Activated CD4-positive, alpha-beta T cell treated with anti-CD3 and anti-CD28 coated beads, Interleukin-2, amount 10 ng/mL, durations not matched to agents 7 days and 5 days (primary cell): ENCODE measurements at places on chromosomes 7 and 10. TPM values are rescaled to one million over a fixed set of nuclear protein-coding genes. Genes with fewer than 3 reads are reported as not detected.

DNA sequence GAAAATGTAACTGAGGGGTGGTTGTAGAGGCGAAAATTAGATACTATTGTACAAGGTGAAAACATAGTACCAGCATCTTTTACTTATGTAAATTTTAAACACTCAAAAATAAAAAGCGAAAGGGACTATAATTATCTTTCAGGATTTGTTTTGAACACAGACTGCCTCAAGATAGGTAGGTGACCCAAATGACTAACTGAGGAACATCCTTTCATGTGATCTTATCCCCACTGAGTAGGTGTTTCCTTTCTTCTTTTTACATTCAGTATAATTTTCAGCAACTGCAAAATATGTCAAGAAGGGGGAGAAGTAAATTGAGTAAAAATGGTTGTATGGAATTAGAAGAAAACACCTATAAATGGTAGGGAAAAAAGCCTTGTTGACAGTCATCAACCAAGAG lies 236.7 kb downstream of the PHF14 start:
- H3K4me1 ChIP-seq: no peaks in the 10 kb centered on the region
- DNase-seq: no peak
- peaks cover 6% of the 10 kb centered on the region for H3K27me3 ChIP-seq
- no peaks in the 10 kb centered on the region for H3K36me3 ChIP-seq
- no peak overlapping the region for H3K27ac ChIP-seq

GRCh38 chr10:90126256-90126595 lies 424.8 kb downstream of the KIF20B start:
- no peak for DNase-seq
- H3K4me3 ChIP-seq: no peak overlapping the region
- no peak overlapping the region for H3K27ac ChIP-seq
- H3K36me3 ChIP-seq: no peaks in the 10 kb centered on the region
- peaks cover 2% of the 10 kb centered on the region for H3K27me3 ChIP-seq

GRCh38 chr7:14170872-14171271 lies 181.4 kb upstream of the ETV1 start:
- H3K27ac ChIP-seq: no peak overlapping the region
- H3K4me1 ChIP-seq: no peaks in the 10 kb centered on the region
- H3K4me3 ChIP-seq: no peak overlapping the region
- no peak for DNase-seq

Gene ABCC2
- 1.0 TPM for total RNA-seq

- no peak for DNase-seq
- no peaks in the 10 kb centered on the region for H3K27me3 ChIP-seq
- H3K4me3 ChIP-seq: no peak overlapping the region
- H3K36me3 ChIP-seq: no peaks in the 10 kb centered on the region
These were observed 413.9 kb downstream of the HGF start for GRCh38 chr7:81355911-81356310.

Gene HOXA3
- total RNA-seq: not detected
